ENCODE measurements at places on chromosomes 2 and 18.

GRCh38 chr2:216804357-216805350 lies 55.2 kb downstream of the TNP1 start:
- no peak for DNase-seq

- no peak for DNase-seq
Measured at GRCh38 chr18:5868218-5868854, 27.0 kb downstream of the TMEM200C start.

GRCh38 chr2:200156166-200156835 lies 150.2 kb upstream of the SPATS2L start:
- DNase-seq, result no peak

DNA sequence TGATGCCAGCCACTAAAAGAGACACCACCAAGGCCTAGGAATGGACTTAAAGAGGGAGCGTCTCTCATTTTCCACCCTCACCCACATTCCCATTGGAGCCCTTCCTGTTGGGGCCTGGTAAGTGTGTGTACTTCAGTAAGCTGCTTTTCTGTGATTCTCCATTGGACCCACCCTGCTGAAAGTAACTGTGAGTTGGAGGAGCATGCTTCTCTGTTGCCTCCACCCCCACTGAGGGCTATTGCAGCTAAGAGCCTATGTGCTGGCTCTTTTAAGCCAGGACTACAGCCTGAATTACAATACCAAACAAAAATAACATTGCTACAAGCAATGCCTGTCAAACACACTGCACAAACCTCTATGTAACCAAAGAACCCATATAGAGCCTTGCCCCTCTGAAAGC lies 81.1 kb downstream of the TRABD2A start:
- no peak for DNase-seq

DNA sequence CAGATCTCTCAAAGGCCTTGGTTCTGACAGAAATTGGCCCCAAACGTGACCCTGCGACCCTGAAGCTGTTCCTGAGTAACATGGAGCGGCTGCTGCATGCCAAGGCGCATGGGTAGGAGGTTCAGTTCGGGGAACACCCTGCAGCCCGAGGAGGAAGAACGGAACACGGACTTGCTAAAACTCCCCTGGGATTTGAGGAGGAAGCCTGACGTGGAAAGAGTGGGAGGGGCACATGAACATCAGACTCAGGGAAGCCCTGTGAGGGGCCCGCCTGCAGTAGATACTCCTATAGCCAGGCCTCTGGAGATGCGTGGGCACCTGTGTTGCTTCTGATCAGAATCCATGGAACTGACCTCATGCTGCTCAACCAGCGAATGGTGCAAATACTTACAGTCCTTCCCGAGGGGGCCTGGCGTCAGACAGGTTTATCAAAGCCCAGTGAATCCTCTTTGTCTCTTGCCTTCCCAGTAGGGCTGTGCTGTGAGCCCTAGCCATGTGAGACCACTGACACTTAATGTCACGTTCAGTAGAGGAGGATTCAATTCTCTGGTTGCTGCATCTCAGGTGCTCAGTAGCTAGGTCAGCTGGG lies 46.8 kb downstream of the IMPA2 start:
- no peak for DNase-seq

- DNase-seq, result no peak
Measured at GRCh38 chr2:113757138-113757657, 756 bp upstream of the SLC35F5 start.

GRCh38 chr2:57701391-57701791 lies 345.2 kb upstream of the VRK2 start:
- no peak for DNase-seq

DNA sequence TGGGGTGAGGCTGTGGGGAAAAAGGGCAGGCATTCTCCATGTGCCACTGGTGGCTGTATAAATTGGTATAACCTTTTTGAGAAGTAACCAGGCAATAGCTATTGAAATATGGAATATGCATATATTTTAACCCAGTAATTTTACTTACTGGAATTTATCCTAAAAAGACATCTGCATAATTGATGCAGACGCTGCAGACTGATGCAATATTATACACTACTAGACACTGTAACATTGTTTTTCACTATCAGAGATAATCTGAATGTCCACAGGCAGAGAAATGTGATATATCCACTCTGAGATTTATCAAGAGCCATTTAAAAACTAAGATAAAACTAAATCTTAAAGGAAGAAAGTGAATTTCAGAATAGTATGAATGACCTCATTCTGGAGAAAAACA lies 14.7 kb downstream of the THOC1 start:
- DNase-seq, result no peak

DNA sequence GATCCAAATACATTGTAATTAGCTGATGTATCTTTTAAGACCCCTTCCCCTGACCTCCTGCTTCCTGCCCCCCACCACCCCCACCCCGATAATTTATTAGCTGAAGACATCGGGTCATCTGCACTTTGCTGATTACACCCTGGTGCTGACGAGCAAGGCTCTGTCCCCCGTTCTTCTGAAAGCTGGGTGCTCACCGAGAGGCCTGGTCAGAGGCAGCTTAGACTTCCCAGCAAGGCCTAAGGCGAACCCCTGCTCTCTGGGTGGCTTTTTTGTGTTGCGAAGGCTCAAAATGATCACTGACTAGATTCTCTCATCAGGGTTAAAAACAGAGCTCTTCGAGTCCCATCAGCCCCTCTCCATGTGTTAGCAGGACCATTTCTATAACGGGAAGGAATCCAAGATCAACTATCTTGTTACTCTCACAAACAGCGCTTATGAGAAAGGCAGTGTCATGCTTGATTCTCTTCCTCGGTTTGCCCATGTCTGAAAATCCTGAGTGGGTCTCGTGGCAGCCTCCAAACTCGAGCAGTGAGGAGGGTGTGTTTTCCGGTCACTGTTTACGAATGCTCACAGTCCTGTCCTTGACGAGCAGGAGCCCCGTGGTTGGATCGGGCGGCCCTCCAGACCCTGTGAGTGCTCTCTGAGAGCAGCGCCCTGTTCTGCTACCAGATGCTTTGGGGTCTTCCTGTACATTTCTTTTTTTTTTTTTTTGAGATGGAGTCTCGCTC lies 201.6 kb downstream of the HDAC4 start:
- no peak for DNase-seq

DNA sequence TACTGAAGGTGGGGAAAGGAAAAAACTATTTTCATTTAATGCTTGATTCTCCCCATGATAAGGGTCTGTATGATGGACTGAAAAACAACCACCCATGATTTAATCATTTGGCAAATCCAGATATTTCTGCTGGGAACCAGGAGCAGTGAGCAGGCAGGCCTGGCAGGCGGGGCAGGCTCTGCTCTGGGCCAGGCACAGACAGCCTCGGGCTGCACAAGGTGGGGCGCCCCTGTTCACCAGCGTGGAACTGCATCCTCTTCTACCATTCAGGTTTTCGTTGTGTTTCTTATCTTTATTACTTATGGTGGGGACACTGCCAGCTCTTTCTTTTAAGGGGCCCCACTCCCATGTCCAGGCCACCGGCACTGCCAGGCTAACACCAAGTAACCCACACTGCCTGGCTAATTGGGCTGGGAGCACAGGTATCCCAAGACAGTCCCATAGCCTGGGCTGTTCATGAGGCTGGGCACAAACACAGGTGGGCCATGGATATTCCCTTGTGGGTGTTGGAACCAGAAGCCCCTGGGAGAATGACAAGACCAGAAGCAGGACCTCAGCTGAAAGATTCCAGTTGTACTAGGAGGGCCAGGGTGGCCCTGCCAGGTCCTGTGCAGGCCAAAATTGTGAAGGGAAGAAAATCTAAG lies 57.1 kb upstream of the RALBP1 start:
- DNase-seq, result no peak

GRCh38 chr18:26487437-26487836 lies 60.9 kb downstream of the KCTD1 start:
- DNase-seq, result no peak

Measured in H54 (cell line).